ENCODE measurements at places on chromosomes 12 and 14.

DNA sequence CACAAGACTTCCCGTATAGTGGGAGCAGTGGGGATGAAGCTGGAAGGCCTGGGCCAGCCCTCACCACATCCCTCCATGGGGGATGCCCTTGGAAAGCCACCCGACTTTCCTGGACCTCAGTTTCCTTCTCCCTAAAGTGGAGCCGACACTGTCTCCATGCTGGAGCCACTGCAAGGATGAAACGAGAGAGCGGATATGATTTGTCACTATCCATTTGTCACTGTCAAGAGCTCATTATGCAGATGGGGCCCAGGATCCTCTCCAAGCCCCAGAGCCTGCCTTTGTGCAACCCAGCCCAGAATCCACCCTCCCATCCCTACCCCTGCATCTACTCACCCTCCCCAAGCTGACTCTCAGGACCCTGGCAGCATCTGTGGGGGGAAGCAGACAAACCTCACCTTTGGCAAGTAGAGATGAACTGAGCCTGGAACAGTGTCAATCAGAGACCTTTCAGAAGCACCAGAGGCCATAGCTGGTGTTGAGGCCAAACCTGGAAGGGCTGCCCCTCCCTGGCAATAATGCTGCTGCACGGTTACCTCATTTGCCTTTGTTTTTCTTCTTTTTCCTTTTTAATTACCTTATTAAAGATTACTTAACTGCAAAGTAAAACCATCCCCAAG is 287.7 kb upstream of the RTL1 start:
- DNase-seq = no peak

- no peak for DNase-seq
These were observed 25.9 kb upstream of the HIGD1C start for GRCh38 chr12:50926415-50926814.

DNA sequence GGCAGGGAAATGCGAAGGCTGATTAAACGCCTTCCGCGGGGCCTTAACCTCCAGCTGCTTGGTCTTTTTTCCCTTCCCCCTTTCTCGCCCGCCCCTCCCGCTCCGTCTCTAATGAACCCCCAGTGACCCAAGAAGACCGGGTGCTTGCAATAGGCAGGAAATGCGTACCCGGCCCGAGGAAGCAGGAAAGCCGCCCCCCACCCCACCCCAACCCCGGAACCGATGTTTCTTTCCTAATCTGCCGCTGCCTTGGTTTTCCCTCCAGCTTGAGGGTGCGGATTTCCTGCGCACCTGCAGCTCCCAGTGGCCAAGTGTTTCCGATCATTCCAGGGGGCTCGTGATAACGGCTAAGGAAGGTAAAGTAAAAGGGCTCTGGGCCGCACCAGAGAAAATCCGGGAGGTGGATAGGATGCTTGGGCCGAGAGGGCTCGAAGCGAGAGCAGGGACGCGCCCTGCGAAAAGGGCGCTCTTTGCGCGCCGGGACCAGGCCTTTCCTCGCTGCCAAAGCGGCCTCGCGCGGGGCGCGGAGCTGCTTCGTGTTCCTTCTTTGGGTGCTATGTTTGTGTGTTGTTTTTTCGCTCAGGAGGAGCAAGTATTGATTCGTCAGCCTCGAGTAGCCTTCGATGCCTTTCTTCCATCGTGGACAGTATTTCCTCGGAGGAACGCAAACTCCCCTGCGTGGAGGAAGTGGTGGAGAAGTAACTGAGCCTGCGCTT is 983 bp downstream of the MYF6 start:
- no peak for DNase-seq

DNA sequence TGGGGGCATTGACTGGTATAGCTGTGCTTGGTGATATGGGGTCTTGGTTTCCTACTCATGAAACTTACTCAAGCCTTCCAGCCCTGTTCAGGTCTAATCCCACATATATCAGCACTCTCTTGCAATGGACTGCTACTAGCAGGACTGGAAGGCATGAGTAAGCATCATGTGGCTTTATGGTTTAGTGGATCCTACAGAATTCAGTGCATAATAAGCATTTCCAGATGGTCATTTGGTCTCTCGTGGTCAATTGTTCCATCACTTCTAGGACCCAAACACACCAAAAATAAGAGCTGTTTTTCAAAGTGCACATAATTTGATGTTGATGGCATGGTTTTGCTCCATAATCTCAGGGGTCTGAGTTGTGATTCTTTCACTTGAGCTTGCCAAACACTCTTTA is 114.4 kb downstream of the LMNTD1 start:
- no peak for DNase-seq

GRCh38 chr12:75374971-75375370 is 15.9 kb upstream of the GLIPR1L2 start:
- no peak for DNase-seq

DNA sequence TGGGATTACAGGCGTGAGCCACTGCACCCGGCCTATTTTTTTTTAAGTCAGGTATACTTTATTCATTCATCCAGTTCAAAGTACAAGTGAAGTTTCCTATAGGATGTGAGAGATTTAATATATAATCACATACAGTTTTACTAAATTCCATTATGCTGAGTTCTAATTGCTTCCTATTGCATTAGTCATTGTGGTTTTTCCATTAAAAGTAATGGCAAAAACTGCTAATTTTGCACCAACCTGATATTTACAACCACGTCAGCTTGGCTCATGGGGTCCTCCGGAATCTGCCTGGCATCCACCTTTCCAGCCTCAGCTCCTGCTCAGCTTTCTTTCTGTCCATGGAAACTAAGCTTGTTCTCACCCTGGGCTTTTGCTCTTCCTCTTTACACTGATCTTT is 67.0 kb upstream of the CSRP2 start:
- DNase-seq = no peak

GRCh38 chr14:104101651-104102281 is 16.3 kb downstream of the ASPG start:
- no peak for DNase-seq

DNA sequence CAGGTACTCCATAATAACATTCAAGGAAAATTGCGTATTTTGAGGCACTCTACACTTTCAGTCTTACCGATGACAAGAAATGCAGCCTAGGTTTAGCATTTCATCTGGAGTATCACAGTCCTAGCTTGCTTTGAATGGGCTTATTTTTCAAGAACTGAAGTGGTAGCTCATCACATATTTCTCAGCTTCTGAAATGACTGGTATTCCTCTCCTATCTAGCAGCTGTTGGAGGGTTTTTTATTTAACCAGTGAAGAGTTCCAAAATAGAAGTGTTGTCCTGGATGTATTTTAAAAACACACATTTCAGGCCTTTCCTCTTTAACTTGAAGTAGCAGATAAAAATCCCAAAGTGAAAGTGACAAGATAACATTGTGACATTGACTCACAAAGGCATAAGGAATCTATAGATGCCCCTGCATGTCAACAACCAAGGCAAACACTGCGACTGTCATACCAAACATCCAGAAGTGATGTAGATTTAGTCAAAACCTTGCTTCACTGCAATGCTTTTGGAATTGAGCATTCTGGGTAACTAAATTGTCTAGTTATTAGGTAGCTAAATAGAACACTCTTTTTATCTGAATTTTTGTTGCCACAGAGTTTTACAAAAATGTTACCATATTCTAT is 182.2 kb upstream of the FBXO33 start:
- DNase-seq = no peak

GRCh38 chr12:24038211-24038997 is 88.9 kb upstream of the SOX5 start:
- DNase-seq = no peak

- DNase-seq = no peak
These were observed 12.1 kb downstream of the MCRS1 start for GRCh38 chr12:49555631-49556390.

GRCh38 chr12:118052324-118053070 is 8.5 kb downstream of the WSB2 start:
- DNase-seq = no peak

GRCh38 chr14:53430870-53431269 is 277.7 kb upstream of the DDHD1 start:
- no peak for DNase-seq

DNA sequence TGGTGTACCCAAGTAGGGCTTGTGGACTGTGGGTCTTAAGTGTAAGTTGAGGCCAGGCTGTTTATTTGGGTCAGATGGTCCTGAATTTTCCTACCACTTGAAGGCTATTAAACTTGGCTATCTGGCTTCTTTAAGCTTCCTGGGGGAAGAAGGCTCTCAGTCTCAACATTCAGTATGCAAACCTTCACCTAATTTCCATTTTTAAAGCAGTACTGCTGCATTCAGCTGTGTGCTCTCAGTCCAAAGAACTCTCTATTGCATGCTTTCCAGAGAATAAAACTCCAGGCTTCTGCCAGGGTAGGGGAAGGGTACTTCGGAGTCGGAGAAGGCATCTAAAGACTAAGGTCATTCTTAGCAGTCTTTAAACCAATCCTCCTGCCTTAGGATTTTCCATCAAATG is 124.4 kb downstream of the HELB start:
- no peak for DNase-seq

DNA sequence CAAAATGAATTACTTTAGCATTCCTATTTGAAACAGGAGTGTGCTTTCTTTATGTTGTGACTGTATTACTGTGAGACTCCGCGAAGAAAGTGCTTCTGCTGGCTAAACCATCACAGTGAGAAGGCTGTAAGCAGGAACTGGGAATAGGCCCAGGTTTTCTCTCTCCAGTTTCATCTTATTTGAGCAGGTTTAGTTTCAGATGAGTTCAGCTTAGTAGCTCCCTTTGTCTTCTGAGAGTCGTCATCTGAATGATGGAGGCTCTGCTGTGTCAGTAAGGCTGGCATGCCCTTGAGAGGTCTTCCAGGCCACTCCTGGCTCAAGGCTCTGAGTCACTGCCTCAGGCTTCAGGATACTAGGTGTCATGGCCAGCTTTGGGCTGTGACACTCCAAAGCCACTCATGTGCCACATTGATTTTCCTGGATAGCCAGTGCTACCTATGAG is 205.6 kb upstream of the RGS6 start:
- no peak for DNase-seq

GRCh38 chr12:117522559-117522958 is 161.1 kb upstream of the NOS1 start:
- DNase-seq = no peak

Data from CD4-positive, alpha-beta T cell treated with Interleukin-1 beta for 1 hour (primary cell).